ENCODE measurements at places on chromosomes 13 and 19. TPM values are rescaled to one million over a fixed set of nuclear protein-coding genes. Genes with fewer than 3 reads are reported as not detected.

GRCh38 chr13:35888981-35889380, 242.2 kb downstream of the DCLK1 start:
- DNase-seq: no peak

DNA sequence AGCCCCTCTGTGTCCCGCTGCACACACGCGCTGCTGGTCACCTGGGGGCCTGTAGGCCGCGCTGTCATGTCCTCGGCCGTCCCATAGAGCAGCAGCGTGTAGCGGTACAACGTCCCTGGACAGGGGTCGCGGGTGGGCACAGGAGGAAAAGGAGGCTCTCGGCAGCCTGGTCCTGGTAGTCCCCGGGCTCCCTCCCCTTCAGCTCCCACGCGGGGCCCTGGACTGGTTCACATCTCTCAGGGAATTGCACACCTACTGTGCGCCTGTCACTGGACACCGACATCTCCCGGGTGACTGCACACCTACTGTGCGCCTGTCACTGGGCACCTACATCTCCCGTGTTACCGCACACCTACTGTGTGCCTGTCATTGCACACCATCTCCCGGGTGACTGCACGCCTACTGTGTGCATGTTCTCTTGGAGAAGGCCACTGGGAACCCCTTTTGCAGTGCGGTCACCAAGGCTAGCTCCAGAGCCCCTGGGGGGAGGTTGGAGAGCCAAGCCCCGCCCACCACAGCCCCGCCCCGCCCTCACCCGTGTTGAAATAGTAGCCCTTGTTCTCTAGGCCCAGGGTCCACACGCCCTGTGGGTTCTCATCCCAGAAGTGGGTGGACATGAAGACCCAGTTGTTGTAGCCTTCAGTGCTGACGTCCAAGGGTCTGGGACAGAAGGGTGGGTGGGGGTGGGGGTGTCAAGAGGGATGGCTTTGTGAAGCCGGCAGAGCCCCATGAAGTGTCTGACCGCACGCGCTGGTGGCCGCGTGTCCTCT, 3.5 kb upstream of the C19orf25 start:
- DNase-seq: no peak

The ZNF575 gene
- not detected for total RNA-seq

GRCh38 chr13:98150832-98151479, 8.1 kb downstream of the FARP1 start:
- DNase-seq: no peak

The ANKLE1 gene
- 0.48 TPM for total RNA-seq

DNA sequence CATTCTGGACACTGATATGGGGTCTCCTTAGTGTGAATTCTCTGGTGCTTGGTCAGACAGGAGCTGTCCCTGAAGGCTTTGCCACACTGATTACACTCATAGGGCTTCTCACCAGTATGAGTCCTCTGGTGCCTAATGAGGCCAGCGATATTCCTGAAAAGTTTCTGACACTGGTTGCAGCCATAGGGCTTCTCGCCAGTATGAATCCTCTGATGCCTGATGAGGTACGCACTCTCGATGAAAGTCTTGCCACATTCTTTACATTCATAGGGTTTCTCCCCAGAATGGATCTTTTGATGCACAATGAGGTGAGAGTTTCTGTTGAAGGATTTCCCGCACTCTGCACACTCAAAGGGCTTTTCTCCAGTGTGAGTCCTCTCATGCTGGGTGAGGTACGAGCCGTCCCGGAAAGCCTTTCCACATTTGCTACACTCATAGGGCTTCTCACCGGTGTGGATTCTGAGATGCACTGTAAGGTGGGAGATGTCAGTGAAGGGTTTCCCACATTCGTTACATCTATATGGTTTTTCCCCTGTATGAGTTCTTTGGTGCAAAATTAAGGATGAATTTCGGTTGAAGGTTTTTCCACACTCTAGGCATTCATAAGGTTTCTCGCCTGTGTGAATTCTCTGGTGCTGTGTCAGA, 22.4 kb downstream of the ZNF329 start:
- no peak for DNase-seq

GRCh38 chr19:55454787-55455243, 6.6 kb downstream of the ISOC2 start:
- no peak for DNase-seq

DNA sequence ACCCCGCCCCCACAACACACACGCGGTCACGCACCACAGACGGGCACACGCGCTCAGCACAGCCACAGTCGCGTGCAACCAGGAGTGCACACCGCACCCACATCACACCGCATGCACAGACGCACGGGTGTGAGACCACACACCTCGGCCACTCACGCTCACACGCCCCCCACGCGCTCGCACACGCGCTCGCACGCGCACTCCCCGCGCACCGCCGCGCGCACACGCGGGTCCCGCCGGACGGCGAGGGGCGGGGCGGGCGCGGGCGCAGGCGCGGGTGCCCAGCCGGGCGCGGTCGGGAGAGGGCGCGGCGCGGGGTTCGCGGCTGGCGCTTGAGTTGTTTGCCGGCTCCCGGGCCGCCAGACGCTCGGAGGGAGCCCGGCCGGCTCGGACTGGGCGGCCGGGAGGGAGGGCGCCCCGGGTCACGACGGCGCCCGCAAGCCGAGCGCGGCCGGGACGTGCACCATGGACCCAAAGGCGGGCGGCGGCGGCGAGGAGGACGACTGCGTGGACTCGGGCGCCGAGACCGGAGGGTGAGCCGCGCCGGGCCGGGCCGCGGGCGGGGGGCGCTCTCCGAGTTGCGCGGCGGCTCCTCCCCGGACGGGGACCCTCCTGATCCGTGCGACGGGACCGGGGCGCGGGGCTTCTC, at the start of gene FAM124A:
Gene FAM124A, plus strand, starts transcription at position 362 of the 649 bp plus-strand sequence. Its CDS starts 104 bp downstream, at position 466.
- no peak for DNase-seq

- DNase-seq: no peak
These were observed 242.1 kb downstream of the KLF5 start for GRCh38 chr13:73300718-73301425.

- DNase-seq: no peak
These were observed 288.1 kb upstream of the GPC6 start for GRCh38 chr13:92938486-92939020.

The TMPRSS9 gene
- total RNA-seq: not detected

GRCh38 chr13:114112231-114112825, 20.1 kb downstream of the RASA3 start:
- peak; percentile 17 for DNase-seq

DNA sequence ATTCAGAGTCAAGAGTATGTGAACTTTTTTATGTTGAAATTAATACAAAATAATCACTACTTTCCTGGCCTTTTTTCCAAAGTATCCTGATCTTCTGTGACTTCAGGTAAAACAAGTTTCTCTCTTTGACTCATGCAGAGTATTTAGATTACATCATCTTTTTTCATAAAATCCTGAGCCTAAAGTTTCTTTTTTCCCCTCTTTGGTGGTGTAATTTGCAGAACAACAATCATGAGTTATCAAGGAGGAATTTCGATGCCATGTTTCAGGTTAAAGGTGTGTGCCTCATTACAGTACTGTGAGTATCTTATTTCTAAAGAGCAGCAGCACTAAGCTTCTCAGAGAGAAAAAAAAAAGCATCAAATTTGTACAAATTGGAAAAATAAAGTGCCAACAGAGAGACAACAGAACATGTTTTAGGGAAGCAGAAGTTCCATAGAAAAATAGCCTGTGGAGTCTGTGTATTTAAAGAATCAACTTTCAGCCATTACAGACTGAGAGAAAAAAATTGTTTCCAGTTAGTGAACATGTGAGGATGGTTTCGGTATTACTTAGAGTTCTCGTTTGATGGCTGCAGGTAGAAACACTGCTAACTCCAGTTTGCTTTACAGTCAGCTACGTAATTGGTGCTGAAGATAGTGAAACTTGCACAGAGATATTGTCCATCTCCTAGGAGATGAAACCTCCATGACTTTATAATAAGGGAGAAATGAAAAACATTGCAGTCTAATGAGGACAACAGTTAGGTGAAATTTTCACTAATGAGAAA, 78.1 kb upstream of the PCDH9 start:
- DNase-seq: no peak

DNA sequence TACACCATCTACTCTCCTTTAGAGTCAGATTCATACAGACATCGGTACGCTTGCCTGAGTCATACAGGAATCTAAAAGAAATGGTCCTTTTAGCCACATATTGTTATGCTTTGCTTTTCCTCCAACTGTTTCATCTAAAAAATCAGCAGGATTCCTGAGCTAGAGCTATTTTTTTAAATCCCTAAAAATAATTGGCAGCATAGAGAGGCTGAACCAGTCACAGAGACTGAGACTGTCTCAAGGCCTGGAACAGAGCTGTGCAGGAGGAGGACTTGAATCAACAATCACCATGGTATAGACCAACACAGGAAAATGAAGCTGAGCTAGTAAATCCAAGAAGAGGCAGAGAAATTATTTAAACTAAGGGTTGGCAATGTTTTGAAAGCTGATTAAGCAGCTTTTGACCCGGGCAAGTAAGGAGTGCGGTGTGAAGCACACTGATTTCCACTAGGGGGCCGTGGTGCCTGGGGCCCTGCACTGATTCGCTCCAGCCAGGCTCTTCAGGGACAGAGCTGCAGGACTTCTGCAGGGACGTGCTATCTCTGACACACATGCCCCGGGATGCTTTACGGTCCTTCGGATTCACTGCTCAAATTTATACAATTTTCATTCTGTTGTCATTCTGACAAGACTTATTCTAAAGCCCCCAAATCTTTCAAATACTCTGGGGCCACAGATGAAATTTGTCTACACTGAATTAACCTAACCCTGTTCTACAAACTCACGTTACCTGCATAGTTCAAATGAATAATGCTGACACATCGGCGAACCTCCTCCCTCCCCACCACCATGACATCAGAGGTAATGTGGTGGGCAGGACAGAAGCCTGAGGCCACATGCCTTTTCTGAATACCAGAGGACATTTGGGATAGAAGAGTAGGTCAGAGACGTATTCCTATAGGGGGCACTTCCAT, 87.6 kb upstream of the SLC15A1 start:
- no peak for DNase-seq

GRCh38 chr13:51419001-51419636, 33.7 kb downstream of the INTS6 start:
- no peak for DNase-seq

GRCh38 chr13:26967119-26968038, 204.2 kb downstream of the USP12 start:
- no peak for DNase-seq

GRCh38 chr13:109363431-109363830, 423.0 kb downstream of the IRS2 start:
- DNase-seq: no peak
